GM20000 (cell line): ENCODE measurements at places on chromosomes 3 and 15.

DNA sequence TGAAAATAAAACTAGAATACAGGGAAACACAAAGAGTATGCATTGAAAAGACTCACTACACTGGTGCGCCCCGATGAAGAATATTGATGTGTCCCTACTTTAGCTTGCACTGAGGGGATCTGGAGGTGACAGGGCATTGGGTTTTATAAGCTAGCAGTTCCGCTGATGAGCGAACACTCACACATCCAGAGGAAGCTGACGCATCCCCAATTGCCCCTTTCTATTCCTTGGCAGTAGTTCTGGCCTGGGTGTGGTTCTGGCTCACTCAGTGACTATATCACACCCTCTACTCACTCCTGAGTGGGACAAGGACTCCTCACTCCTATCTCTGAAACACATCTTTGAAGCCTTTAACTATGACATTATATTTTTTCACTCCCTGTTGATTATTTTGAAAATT lies 71.0 kb downstream of the B3GNT5 start:
- DNase-seq: no peak

DNA sequence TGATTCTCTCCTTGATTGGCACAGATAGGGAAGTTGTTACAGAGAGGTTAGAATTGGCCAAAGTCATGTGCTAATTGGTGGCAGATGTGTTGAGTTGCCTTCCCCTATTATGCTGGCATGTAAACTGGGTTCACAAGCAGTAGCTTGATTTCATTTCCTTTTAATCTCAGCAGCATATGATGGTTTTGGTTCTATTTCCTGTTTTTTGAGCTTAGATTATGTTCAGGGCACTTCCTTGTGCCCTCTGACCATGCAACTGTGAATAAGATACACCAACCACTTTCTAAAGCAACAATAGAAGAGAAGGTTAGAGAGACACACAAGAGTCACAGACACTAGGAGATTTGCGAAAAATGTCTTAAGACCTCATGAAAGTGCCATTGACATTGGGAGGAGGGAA lies 16.5 kb downstream of the HPS3 start:
- DNase-seq: no peak

DNA sequence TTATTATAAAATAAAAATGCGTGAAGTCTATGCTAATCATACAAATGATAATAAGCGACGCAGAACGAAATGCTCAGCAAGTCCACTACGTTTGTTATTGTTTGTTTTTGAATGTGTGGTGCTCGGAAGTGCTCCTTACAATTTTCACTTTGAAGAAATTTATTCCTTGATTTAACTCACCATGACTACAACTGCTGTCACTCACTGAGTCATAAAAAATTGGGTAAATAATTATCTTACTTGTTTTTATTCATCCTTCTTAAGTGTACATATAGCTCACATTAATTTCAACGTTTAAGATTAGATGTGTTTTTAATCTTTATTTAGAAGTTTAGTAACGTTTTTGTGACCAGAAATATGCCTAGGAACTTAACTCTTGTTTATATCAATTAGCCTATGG lies 66.7 kb upstream of the NANOGP8 start:
- DNase-seq: no peak

- DNase-seq: no peak
These were observed 184.5 kb downstream of the OPA1 start for GRCh38 chr3:193777524-193777923.

GRCh38 chr3:65655061-65655460 lies 383.7 kb downstream of the MAGI1 start:
- DNase-seq: no peak
